ENCODE measurements at places on chromosomes 5 and 9.
A peak's percentile ranks its signal among the peaks of the same experiment; 100 is the strongest.

GRCh38 chr5:135328128-135328687 lies 70.8 kb downstream of the MACROH2A1 start:
- no peak overlapping the region for H3K27ac ChIP-seq
- H3K4me3 ChIP-seq: no peak overlapping the region
- H3K4me1 ChIP-seq: peaks cover 16% of the 10 kb centered on the region
- no peaks in the 10 kb centered on the region for H3K36me3 ChIP-seq
- no peak for DNase-seq

- H3K4me3 ChIP-seq: no peak overlapping the region
- no peak overlapping the region for H3K27ac ChIP-seq
- no peak for DNase-seq
- peaks cover 3% of the 10 kb centered on the region for H3K4me1 ChIP-seq
- no peaks in the 10 kb centered on the region for H3K27me3 ChIP-seq
Measured at GRCh38 chr9:105452185-105452584, 4.4 kb downstream of the FSD1L start.

DNA sequence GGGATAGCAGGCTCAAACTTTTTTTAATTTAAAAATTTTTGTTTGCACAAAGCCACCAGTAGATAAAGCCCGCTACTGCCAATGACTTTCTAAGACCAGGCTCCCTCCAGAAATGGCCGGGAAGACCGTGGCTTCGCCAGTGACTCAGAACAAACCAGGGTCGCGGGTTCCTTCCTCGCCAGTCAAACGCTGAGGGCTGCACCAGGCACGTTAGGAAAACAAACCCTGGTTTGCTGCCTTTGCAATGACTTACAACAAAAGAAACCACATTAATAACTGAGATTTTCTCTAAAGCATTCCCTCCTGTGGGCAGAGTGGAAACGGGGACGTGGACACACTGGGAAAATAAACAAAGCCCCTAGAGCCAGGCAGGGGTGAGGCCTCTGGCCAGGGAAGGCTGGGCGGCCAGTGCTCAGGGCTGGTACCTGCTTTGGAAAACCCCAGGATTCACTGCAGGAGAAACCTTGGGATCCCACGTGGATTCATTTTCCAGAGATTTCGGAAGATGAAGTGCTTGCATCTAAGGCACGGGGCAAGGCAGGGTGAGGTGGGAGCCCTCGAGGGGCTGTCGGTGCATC lies 3.8 kb downstream of the PRRX2 start:
- no peak for DNase-seq
- no peak overlapping the region for H3K27ac ChIP-seq
- H3K4me1 ChIP-seq: no peaks in the 10 kb centered on the region
- H3K36me3 ChIP-seq: no peaks in the 10 kb centered on the region
- no peaks in the 10 kb centered on the region for H3K27me3 ChIP-seq

DNA sequence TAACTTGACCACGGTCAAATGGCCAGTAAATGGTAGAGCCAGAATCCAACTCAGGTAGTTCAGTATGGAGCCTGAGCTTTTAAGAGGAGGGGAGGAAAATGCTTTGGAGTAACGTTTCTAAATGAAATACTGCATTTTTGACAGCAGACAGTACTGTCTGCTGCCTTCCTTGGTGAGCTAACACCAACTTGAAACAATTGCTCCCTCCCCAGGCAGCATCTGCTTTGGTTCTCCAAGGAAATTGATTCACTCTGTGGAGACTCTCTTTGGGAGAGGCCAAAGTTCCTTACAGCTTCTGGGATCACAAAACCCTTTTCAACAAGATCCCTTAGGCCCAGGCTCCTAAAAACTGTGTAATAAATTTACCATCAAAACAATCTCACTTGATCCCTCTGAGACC lies 75.2 kb upstream of the SSBP2 start:
- no peak overlapping the region for H3K27ac ChIP-seq
- H3K27me3 ChIP-seq: no peaks in the 10 kb centered on the region
- no peaks in the 10 kb centered on the region for H3K4me1 ChIP-seq
- no peaks in the 10 kb centered on the region for H3K36me3 ChIP-seq
- H3K4me3 ChIP-seq: no peak overlapping the region

DNA sequence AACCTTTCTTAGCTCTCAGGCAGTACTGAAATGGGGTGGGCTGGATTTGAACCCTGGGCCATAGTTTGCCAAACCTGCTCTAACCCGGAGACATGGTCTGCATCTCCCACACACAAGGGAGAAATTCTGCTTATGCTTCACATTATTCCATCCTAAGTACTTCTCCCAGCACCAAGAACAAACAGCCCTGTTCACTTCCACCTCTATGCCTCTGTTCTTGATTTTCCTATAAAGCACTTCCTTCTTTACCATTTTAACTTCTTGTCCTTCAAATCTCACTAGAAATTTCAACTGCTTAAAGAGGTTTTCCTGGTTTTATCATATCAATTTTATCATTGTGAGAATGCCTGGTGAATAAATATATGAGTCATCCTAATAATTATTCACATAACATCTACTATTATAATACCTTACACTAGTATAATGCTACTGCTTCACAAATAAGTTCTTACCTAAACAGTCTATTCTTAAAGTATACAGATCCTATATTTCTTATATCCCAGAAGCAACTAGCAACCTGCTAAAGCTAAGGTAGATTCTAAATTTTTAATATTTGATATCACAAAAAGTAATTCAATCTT lies 12.7 kb downstream of the FEM1C start:
- no peak overlapping the region for H3K27ac ChIP-seq
- H3K4me3 ChIP-seq: no peak overlapping the region
- H3K36me3 ChIP-seq: peaks cover 4% of the 10 kb centered on the region
- no peaks in the 10 kb centered on the region for H3K27me3 ChIP-seq
- peaks cover 44% of the 10 kb centered on the region for H3K4me1 ChIP-seq

GRCh38 chr5:165135565-165135964 lies 1630.1 kb downstream of the MAT2B start:
- no peaks in the 10 kb centered on the region for H3K36me3 ChIP-seq
- no peaks in the 10 kb centered on the region for H3K4me1 ChIP-seq
- no peak overlapping the region for H3K27ac ChIP-seq
- H3K4me3 ChIP-seq: no peak overlapping the region
- DNase-seq: no peak
- no peaks in the 10 kb centered on the region for H3K27me3 ChIP-seq

- H3K27ac ChIP-seq: no peak overlapping the region
- H3K4me3 ChIP-seq: no peak overlapping the region
- DNase-seq: no peak
- H3K36me3 ChIP-seq: peaks cover 6% of the 10 kb centered on the region
Measured at GRCh38 chr5:39062530-39062929, 11.7 kb downstream of the RICTOR start.

GRCh38 chr5:72241346-72242003 lies 78.6 kb downstream of the MRPS27 start:
- no peak overlapping the region for H3K4me3 ChIP-seq
- H3K27me3 ChIP-seq: no peaks in the 10 kb centered on the region
- H3K4me1 ChIP-seq: peaks cover 7% of the 10 kb centered on the region
- no peak overlapping the region for H3K27ac ChIP-seq

DNA sequence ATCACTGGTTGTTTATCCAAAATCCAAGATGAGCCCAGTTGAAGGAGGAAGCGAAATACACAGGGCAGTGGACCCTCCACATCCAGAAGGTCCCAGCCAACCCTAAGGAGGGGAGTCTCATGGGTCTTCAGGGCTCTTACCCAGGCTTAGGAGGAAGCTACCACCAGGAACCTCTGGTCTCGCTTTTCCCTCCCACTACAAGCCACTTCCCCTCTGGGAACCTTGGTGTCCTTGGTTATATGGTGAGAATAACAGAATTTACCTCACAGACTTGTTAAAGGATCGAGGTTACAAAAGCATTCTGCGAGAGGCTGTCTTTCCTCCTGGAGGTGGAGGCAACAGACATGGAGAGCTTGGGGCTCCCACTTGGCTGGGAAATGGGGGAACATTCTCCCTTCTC lies 3.4 kb downstream of the HIGD2A start:
- no peaks in the 10 kb centered on the region for H3K36me3 ChIP-seq
- H3K27ac ChIP-seq: no peak overlapping the region
- H3K4me3 ChIP-seq: no peak overlapping the region
- no peaks in the 10 kb centered on the region for H3K27me3 ChIP-seq
- no peak for DNase-seq

DNA sequence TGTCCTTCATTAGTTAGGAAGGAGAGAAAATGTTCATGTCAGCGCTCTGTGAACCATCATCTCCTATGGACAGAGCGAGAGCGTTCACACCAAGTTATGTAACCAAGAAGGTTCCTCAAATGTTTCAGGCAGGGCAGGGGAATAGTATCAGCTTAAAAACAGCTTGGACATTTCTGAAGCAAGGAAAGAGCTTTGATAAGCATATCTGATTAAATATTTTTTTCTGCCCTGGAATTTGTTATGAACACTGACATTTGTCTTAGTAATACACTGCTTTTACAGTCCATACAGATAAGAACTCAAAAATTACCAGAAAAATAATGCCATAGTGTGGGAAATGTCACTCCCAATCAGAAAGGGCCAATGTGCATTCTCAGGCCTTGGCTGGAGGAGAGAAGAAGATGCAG lies 66.3 kb upstream of the LIFR start:
- no peaks in the 10 kb centered on the region for H3K4me1 ChIP-seq
- no peak for DNase-seq
- H3K36me3 ChIP-seq: no peaks in the 10 kb centered on the region
- no peak overlapping the region for H3K27ac ChIP-seq
- H3K27me3 ChIP-seq: no peaks in the 10 kb centered on the region

DNA sequence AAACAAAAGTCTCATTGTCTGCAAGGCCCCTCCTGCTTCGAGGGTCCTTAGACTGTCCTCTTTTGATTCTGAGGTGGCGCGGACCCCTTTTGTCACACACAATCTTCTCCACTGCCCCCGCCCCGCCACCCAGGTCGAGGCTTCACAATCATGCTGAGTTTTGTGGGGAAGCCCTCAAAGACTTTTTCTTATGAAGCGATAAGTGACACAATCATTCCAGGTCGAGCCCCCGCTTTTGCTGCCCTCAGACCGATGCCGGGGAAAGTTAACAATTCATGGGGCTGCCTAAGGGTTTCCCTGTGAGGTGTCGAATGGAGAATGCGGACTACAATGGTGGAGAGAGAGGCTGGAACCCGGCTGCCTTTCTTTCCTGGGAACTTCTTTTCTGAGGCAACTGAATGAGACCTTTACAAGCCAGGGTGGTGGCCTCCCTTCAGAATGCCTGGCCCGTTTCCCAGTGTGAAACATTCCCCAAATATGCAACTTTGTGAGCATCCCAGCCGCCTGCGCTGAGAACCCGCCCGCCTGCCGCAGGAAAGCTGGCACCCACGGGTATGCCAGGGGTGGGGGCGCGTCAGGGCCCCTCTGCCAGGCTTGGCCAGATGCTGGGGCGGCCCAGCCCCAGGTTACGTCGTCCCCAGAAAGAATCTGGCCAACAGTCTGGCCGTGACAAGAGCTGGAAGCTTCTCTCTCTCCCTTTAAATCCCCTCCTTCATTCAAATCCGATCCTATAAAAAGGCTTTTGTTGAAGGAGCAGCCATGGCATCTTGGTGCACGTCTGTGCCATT lies 71.9 kb downstream of the MAP1B start:
- no peaks in the 10 kb centered on the region for H3K36me3 ChIP-seq
- no peak for DNase-seq
- H3K27me3 ChIP-seq: no peaks in the 10 kb centered on the region
- no peaks in the 10 kb centered on the region for H3K4me1 ChIP-seq
- no peak overlapping the region for H3K4me3 ChIP-seq

DNA sequence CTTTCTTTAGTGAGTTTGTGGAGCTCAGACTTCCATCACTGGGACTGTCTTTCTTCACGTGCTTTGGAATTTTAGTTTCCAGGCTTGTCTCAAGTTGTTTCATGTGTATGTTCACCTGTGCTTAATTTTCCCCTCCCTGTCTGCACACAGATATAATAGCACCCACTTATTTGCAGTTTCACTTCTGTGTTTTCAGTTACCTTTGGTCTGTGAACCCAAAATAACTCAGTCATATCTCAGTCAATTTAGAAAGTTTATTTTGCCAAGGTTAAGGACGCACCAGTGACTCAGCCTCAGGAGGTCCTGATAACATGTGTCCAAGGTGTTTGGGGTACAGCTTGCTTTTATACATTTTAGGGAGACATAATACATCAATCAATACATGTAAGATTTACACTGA lies 330.4 kb downstream of the ICE1 start:
- no peaks in the 10 kb centered on the region for H3K4me1 ChIP-seq
- H3K27ac ChIP-seq: no peak overlapping the region
- DNase-seq: no peak
- H3K36me3 ChIP-seq: no peaks in the 10 kb centered on the region

- no peak overlapping the region for H3K4me3 ChIP-seq
- no peaks in the 10 kb centered on the region for H3K27me3 ChIP-seq
- peaks cover 5% of the 10 kb centered on the region for H3K4me1 ChIP-seq
- H3K36me3 ChIP-seq: no peaks in the 10 kb centered on the region
Measured at GRCh38 chr5:151667083-151667482, 19.6 kb downstream of the SPARC start.

GRCh38 chr5:77774981-77775789 lies 954 bp downstream of the TBCA start:
- H3K4me1 ChIP-seq: peaks cover 51% of the 10 kb centered on the region
- peak overlapping the region; percentile 87 for H3K27ac ChIP-seq
- no peak for DNase-seq
- no peaks in the 10 kb centered on the region for H3K27me3 ChIP-seq
- peaks cover 5% of the 10 kb centered on the region for H3K36me3 ChIP-seq

- no peak for DNase-seq
- no peaks in the 10 kb centered on the region for H3K27me3 ChIP-seq
- H3K36me3 ChIP-seq: no peaks in the 10 kb centered on the region
Measured at GRCh38 chr9:76733096-76733495, 31.1 kb upstream of the PCA3 start.
